ENCODE measurements at places on chromosomes 7 and 10.

DNA sequence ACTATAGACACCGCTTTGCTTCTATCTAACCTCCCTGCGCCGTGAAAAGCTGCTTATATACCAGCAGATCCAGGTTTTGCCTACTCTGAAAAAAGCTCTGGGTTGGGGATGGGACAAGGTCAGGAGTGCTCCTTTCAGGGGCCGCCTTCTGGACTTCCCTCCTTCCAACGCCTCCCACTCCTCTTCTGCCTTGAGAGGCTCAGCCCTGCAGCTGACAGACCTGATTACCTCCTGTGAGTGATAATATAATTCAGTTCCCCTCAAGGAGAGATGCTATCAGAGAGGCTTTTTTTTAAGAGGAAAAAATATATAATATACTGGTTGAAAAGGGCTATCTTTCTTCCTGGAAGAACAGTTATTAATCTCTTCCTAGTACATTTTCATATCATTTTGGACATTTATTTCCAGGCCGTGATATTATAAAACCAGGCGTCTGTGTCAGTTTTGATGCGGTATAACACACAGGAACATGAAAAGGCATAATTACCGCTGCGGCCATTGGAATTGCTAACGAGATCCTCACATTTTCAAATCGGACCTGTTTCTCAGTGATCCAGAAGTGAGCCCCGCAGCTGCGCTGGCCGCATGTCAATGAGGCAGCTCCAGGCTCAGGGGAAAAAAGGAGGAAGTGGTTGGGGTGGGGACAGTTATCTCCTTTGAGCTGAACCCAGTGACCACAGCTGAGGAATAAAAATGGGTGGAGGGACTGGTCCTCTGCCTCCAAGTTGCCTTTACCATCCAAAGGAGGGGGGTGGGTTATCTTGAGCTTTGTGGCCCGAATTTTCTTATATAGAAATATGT lies 457.1 kb downstream of the TYW1 start:
- DNase-seq, result no peak

DNA sequence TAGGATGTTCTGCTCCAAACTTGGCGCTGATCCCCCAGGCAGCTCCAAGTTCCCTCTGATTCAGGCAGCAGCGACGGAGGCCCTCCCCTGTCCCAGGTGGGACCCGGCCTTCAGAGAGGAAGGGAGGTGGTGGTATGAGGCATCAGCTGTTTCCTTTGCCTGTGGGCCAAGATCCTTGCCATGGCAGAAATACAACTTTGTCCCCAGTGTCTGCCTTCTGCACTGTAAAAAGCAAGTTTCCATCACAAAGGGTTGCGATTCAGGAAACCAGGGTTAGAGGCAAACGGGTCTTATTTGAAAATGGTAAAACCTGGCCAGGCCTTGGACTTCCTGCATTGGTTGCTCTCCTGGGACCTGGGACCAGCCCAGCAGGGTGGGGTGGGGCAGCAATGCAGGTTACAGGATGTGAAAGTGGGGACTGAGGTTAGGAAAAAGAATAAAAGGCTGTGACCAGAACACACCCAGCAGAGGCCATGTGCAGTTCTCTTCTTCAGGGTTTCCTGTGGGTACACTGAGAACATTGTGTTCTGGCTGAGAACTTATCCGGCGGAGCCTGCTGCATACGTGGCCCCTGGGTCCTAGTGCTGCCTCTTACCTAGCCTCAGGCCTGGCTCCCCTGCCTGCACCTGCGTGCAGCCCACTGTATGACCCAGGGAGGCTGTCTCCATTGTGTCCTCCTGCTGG lies 25.1 kb upstream of the DDIT4 start:
- DNase-seq, result peak; percentile 95

- peak; percentile 58 for DNase-seq
Measured at GRCh38 chr10:127968027-127968441, 61.1 kb downstream of the PTPRE start.

DNA sequence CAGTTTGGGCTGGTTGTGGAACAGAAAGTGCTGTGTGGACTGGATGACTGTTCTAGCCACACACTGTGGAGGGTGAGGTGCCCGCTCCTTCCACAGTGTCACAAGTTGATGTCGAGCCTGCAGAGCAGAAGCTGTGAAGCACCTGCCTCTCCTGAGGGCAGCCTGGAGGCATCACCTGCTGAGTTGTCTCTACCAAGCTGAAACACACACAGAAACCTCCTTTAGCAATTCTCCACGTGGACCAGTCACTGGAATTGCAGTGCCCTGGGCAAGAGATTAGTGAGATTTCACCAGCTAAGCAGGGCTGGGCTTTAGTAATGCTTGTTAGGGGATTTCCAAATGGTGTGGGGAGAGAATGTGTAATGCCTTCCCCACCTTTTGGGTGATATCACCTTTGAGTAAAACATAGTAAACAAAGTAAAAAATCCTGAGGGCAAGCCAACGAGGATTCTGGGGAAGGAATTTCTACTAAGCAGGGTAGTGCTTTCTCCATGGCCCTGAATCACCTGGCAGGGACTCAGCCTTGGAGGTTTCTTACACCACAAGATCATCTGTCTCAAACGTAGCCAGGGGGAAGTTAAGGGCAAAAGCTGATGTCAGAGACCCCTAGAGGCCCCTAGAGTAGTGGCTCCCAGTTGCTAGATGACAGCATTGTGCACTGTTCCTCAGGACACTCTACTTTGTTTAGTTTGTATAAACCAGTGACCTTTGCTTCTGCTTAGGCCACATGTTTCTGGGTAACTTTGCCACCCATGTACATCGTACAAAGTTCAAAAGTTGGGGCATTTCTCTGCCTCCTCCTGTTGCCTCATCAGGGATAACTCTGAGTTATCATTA lies 233.1 kb upstream of the IGFBP3 start:
- no peak for DNase-seq

- no peak for DNase-seq
Measured at GRCh38 chr10:121596689-121597503, 1.3 kb downstream of the FGFR2 start.

DNA sequence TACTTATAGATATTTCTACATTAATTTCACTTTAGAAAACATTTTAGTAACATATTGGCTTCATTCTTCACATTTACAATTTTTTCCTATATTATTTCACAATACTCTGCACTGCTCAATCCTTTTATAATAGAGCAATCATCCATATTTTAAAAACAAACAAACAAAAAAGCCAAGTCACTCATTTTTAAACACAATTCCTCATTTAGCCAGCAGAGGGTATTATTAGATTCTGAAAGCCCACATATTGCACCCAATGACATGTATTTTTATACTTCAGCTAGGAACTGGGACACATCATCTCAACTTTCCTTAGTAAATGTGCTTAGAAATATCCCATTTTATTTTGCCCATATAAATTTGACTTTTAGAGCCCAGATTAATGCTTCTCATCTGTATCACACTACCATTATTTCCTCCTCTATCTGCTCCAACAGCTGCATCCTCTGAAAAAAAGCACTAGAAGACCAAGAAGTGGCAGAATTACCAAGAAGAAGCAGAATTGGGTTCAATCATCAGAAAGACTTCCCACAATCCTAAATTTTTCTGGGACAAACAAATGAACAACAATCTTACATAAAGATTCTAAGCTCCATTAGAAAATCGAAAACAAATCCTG lies 29.5 kb downstream of the CTNNA3 start:
- DNase-seq, result peak; percentile 56

- DNase-seq, result no peak
Measured at GRCh38 chr7:24963218-24963617, 16.8 kb downstream of the OSBPL3 start.

GRCh38 chr7:10731253-10731773 lies 242.4 kb upstream of the PHF14 start:
- DNase-seq, result no peak

All from dermis blood vessel endothelial cell (primary cell).